ENCODE measurements at places on chromosomes 1 and 21. TPM values are rescaled to one million over a fixed set of nuclear protein-coding genes. Genes with fewer than 3 reads are reported as not detected.

The SELL gene
- total RNA-seq, result not detected

The RBM11 gene
- 3.9 TPM for total RNA-seq

DNA sequence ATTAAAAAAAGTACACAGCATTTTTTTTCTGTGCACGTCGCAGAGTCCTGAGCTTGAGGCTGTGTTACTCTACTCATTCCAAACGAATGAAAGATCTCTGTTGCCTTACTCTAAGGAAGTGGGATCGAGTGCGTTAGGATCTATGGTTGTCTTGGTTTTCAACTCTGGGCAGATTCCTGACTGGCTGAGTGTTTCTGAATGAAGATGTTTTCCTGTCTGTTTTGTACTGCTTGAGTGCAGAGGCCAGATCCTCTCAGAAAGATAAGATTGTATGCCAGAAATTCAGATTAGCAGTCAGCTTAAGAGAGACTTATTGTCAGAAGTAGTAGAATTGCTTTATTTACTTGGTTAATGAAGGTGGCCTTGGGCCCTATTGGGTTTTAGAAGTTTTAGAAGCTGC is 14.0 kb downstream of the PLA2G2E start:
- H3K36me3 ChIP-seq, result peaks cover 79% of the 10 kb centered on the region
- peak overlapping the region; percentile 16 for H3K27ac ChIP-seq
- no peaks in the 10 kb centered on the region for H3K4me1 ChIP-seq
- DNase-seq, result no peak
- no peaks in the 10 kb centered on the region for H3K27me3 ChIP-seq

DNA sequence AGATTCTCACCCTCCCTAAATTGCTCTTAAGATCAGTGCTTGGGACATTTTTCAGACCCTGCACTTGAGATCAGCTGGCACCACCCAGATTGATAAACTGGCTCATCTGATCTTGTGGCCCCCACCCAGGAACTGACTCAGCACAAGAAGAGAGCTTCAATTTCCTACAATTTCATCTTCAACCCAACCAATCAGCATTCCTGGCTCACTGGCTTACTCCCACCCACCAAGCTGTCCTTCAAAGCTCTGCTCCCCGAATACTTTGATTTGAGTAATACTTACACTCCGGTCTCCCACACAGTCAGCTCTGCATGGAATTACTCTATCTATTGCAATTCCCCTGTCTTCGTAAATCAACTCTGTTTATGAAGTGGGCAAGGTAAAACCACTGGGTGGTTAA is 461.9 kb upstream of the RGS18 start:
- H3K27me3 ChIP-seq, result no peaks in the 10 kb centered on the region
- H3K36me3 ChIP-seq, result no peaks in the 10 kb centered on the region
- H3K27ac ChIP-seq, result no peak overlapping the region

DNA sequence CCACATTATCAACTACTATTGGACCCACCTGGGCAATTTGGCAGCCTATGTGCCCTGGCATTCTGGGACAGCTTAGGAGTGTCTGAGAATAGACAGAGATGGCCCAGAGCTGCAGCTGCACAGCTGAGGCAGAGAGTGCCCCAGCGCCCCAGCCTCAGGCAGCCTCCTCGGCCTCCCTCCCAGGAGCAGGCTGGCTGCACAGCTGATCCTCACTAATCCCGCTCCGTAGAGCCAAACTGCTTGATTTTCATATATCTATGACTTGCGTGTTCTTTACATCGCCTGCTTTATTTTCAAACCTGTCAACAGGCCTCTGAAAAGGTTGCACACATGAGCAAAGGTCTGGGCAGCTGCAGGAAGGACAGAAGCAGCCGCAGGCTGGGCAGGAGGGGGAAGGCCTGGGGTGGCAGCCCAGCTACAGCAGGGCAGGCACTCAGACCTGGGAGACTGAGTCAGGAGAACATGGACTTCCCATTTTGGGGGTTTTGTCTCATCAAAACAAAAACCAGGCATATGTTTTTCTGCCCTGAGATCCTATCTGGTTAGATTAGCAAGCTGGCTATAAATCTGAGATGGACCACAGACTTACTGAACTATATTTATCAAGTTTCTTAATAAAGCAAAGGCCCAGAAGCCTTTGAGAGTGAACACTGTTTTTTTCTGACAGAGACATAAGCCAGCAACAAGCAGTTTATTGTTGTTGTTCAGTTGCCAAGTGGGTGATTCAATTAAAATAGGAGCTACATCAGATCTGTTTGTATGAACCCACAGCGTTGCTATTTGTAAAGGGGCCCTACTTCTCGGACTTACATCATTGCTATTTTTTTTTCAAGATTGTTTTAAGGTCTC is 301.8 kb upstream of the DUSP10 start:
- H3K27ac ChIP-seq, result peak overlapping the region; percentile 59
- peak; percentile 77 for DNase-seq
- peaks cover 18% of the 10 kb centered on the region for H3K4me1 ChIP-seq

GRCh38 chr1:67942274-67942673 is 108.2 kb downstream of the DIRAS3 start:
- no peaks in the 10 kb centered on the region for H3K27me3 ChIP-seq
- no peak for DNase-seq
- H3K27ac ChIP-seq, result no peak overlapping the region
- no peaks in the 10 kb centered on the region for H3K36me3 ChIP-seq

DNA sequence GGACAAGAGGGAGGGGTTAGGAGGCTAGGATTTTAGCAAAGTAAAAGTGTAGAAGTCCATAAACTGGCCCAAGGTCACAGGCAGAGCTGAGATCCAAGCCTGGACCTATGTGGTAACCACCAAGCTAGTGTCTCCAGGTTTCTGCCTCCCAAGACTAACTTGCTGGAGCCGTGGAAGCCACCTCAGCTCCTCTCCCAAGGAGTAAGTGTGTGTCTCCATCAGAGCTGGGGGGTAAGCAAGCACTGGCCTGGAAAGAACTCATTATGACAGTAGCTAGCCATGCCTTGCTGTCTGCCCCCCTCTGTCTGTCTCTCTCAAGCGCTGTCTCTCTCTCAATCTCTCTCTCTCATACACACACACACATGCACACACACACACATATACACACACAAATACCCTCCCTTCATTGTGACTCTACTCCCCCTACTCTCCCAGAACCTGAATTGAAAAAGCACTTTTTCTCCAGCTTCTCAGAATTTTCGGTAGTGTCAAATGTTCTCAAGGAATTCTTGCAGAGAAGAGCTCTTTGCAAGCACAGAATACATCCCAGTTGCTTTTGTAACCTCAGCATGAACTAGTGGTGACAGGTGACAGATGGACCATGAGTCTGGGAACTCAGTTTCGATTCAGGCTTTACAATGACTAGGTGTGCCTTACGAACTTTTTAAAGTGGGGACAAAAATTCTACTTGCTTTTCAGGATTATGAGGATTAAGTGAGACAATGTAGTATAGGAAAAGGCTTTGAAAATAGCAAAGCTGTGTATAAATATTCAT is 238.0 kb upstream of the FGGY start:
- DNase-seq, result no peak
- H3K4me1 ChIP-seq, result peaks cover 26% of the 10 kb centered on the region
- no peaks in the 10 kb centered on the region for H3K27me3 ChIP-seq
- H3K4me3 ChIP-seq, result no peak overlapping the region
- no peak overlapping the region for H3K27ac ChIP-seq
- peaks cover 6% of the 10 kb centered on the region for H3K36me3 ChIP-seq

DNA sequence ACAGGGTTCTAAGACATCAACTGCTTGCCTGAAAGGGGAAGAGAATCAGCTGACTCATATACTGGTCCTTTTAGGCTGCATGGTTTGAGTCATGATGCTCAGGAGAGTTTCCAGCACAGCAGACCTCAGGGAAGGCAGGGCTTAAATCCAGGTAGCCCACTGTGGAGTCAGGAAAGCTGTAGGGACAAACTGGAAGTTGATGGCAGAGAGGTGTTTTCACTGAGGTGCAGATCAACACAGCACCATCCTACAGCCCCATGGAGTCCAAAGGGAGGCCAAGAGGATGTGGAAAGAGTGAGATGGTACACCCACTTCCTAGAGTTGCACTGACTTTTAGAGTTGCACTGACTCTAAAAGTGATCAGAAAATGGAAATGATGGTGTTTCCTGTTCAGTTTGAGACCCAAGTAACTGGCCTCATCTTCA is 252.4 kb upstream of the DUSP10 start:
- H3K36me3 ChIP-seq, result no peaks in the 10 kb centered on the region
- H3K4me3 ChIP-seq, result no peak overlapping the region
- no peak overlapping the region for H3K27ac ChIP-seq

DNA sequence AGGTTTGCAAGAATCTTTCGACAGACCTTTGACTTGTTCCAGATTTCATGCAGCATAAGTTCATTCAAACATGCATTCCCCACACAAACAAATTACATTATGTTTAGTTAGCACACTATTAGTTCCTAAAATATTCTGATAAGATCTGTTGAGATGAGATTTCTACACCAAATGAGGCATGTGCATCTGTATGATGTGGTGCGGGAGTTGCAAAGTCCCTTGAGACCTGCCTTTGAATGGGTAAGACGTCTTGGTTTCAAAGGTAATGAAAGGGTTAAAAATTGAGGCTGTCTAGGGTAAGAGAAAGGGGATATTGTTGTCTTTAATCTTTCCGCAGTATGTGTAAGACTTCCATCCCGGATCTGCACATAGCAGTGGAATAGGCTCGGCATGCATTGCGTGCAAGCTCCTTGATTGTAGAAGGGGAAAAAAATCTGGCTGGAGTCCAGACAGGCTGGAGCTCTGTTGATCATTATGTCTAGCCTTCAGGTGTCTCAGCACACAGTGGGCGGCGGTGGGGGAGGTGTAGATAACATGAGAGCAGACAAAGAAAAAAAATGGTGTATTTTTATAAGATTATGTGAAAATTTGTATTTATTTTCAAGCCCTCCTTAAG is 296.6 kb downstream of the PTPRC start:
- H3K4me1 ChIP-seq, result peaks cover 7% of the 10 kb centered on the region
- peak; percentile 100 for DNase-seq
- no peaks in the 10 kb centered on the region for H3K27me3 ChIP-seq
- no peak overlapping the region for H3K4me3 ChIP-seq
- no peak overlapping the region for H3K27ac ChIP-seq

The ELF3 gene
- 0.10 TPM for total RNA-seq

The RIPK4 gene
- total RNA-seq, result 22.3 TPM

DNA sequence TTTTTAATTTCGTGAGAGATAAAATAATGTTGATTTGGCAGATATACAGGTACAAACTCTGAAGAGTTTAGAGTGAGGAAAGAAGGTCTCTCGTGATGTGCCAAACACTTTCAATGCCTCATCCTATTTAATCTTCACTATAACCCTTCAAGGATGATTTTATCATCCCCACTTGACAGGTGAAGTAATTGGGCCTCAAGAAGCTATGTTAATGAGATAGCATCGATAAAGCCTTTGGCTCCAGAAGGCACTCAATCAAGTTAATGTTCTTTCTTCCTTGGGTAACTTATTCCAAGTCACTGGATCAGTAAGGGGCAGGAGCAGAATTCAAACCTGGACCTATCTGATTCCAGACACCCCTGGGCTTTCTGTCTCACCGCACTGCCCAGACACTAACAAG is 7.2 kb downstream of the LMOD1 start:
- H3K4me1 ChIP-seq, result peaks cover 10% of the 10 kb centered on the region
- no peak for DNase-seq
- no peaks in the 10 kb centered on the region for H3K27me3 ChIP-seq
- H3K36me3 ChIP-seq, result no peaks in the 10 kb centered on the region
- H3K4me3 ChIP-seq, result no peak overlapping the region

The CFHR2 gene
- total RNA-seq, result not detected

GRCh38 chr1:24111262-24111995 is 506 bp downstream of the MYOM3 start:
- DNase-seq, result no peak
- no peaks in the 10 kb centered on the region for H3K36me3 ChIP-seq
- H3K27me3 ChIP-seq, result no peaks in the 10 kb centered on the region
- no peak overlapping the region for H3K27ac ChIP-seq

DNA sequence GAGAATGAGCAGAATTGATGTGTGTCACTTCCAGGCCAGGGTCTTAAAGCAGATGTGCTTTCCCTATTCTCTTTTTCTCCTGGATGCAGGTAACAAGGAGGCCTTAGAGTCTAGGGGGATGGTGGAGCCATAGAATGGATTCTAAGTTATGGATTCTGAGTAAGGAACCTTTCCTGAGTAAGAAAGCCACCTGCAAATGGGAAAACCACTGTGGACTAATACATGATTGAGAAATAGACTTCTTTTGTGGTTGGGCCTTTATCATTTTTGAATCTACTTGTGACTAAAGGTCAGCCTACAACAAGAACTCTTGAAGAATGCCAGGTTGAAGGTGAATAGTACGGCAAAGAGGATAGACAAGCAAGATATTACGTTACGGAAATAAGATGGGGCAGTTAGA is 116.1 kb downstream of the CDC7 start:
- H3K27ac ChIP-seq, result peak overlapping the region; percentile 2
- no peak overlapping the region for H3K4me3 ChIP-seq
- H3K4me1 ChIP-seq, result peaks cover 28% of the 10 kb centered on the region
- no peaks in the 10 kb centered on the region for H3K27me3 ChIP-seq

GRCh38 chr1:210214573-210215409 is 17.8 kb upstream of the SERTAD4 start:
- DNase-seq, result peak; percentile 12
- no peaks in the 10 kb centered on the region for H3K36me3 ChIP-seq
- no peaks in the 10 kb centered on the region for H3K4me1 ChIP-seq
- no peak overlapping the region for H3K27ac ChIP-seq
- H3K4me3 ChIP-seq, result no peak overlapping the region

The OSCP1 gene
- total RNA-seq, result 7.6 TPM

- H3K27ac ChIP-seq, result no peak overlapping the region
- H3K4me3 ChIP-seq, result no peak overlapping the region
- DNase-seq, result no peak
- H3K36me3 ChIP-seq, result no peaks in the 10 kb centered on the region
- H3K27me3 ChIP-seq, result no peaks in the 10 kb centered on the region
Observed at GRCh38 chr1:198493329-198493728, 47.2 kb downstream of the ATP6V1G3 start.

- H3K27ac ChIP-seq, result no peak overlapping the region
- no peaks in the 10 kb centered on the region for H3K36me3 ChIP-seq
- DNase-seq, result peak; percentile 82
- peaks cover 11% of the 10 kb centered on the region for H3K4me1 ChIP-seq
- H3K27me3 ChIP-seq, result no peaks in the 10 kb centered on the region
Observed at GRCh38 chr1:64505944-64506655, 36.2 kb downstream of the CACHD1 start.

GRCh38 chr1:226424221-226425003 is 16.5 kb upstream of the PARP1 start:
- H3K4me1 ChIP-seq, result no peaks in the 10 kb centered on the region
- DNase-seq, result peak; percentile 77
- H3K36me3 ChIP-seq, result no peaks in the 10 kb centered on the region

DNA sequence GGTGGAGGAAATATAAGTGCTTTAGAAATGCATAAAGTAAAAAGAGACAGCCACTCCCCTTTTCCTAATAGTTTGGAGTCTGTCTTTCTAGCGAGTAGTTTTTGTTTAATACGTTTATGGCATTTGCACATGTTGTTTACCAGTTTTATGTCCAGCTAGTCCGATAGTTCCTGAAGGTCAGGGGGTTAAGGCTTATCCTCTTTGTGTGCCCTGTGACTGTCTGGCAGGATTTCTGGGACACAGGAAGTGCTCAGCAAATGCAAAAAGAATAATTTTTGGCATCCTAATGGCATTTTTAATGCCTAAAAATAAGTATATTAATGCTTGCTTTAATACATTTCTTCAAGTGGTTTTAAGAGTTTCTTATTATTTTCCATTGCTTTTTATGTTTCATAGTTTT is 58.4 kb downstream of the DYRK1A start:
- no peak for DNase-seq
- H3K4me3 ChIP-seq, result no peak overlapping the region
- H3K36me3 ChIP-seq, result peaks cover 45% of the 10 kb centered on the region

The EPHB2 gene
- 0.79 TPM for total RNA-seq
